GM10248 (cell line): ENCODE measurements at places on chromosomes 3 and 15.

GRCh38 chr15:85402195-85402881 lies 21.9 kb downstream of the AKAP13 start:
- DNase-seq: no peak

DNA sequence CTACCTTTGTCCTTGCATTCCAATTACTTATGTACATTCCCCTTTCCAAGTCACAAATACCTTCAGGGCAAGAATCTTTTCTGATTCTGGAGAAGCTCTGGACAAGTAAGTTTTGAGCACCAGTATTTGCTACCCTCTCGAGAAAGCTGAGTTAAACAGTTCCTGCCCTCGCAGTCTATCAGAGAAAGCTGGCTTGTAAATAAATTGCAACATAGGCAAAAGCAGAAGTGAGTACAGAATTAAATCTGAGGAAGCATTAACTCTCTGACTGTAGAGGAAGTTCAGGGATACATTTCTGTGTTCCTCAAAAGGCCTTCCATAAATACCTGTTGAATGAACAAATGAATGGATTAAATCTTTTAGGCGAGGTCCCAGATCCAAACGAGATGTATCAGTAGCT lies 1.2 kb downstream of the OSBPL11 start:
- DNase-seq: peak; percentile 26

- no peak for DNase-seq
These were observed 201.5 kb downstream of the UACA start for GRCh38 chr15:70561885-70562284.

- no peak for DNase-seq
These were observed 33.5 kb downstream of the ADAM10 start for GRCh38 chr15:58716027-58716426.

DNA sequence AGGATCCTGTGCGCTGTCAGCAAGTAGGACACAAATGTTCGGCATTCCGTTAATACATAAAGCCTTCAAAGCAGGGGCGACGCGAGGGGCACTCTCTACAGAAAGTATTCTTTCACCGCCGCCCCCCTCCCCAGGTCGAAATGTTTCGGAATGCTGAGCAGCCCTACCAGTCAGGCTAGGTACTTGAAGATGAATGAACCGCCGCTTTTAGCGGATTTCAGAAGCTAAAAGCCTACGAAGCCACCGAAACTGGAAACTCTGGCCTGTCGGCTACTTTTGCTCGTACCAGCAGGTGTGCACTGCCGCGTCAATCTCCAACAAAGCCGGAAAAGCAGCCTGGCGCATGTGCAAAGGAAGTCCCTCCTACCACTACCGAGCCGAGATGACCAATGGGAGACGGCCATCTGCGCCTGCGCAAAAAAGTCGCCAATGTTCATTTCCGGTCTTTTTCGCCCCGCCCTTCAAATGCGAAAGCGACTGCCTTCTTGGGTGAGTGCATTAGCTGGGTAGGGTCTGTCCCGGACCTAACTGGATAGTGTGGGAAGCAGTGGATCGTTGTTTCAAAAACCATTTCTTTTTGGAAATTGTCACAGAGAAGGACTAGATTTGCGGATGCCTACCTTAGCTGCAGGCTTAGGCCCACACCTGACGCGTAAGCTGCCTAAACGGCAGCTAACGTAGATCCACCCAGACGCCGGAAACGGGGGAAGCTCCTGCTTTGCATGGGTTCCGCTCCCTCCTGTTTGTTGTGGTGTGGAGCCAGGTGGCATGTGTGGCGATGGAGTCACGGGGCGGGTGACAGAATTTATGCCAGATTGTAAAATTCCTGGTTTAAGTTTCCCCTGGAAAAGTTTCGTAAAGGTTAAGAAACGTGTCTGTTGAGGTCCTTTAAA lies at the start of gene WDR5B:
Gene WDR5B (minus strand): TSS at position 301 of the 893 bp plus-strand sequence. CDS start 534 bp downstream, outside the sequence.
- peak; percentile 97 for DNase-seq

- no peak for DNase-seq
These were observed 8.2 kb upstream of the PSTPIP1 start for GRCh38 chr15:76986743-76987142.

DNA sequence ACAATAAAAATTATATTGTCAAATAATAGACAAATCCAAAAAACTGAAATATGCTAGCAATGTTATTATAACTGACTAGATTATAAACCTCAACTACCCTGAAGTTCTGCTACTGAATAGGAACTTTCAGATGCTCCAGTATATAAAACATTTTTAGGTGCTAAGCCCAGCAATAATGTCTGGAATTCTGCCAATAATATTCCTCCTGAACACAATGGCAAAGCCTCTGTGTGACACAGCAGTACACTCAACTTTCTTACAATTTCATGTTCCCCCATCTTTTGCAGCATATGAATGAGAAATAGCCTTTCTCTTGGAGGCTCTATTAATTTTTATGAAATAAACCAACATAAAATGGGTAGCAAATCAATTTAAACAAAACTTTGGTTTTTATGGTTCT lies 29.5 kb downstream of the ATOSA start:
- no peak for DNase-seq

DNA sequence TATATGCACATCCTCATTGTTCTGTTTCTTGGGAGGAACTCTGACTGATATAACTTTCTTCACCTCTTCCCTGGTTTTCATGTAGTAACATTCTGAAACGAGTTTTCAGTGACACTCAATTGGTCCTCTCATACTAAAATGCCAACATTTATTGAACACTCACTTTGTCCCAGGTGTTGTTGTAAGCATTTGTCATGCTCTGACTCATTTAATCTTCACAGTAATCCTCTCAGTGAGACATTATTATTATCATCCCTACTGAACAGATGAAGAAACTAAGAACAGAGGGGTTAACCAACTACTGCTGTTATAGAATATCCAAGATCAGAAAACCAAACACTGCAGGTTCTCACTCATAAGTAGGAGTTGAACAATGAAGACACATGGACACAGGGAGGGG lies 94.1 kb upstream of the MRPL3 start:
- DNase-seq: no peak

DNA sequence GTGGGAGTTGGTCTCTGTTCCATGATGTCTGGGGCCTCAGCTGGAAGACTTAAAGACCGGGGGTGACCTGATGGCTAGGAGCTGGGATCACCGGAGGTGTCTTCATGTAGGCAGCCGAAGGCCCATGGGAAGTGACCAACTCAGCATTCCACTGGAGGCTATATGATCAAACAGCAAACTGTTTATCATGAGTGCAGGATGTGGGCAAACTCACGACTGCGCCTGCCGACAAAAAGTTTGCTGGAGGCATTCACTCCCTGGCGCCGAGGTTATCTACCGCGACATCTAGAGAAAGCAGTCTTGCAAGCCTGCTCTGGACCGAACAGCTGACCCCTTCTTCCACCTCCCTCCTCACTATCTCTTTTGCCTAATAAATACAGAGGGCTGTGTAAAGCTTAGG lies 62.7 kb upstream of the NR2C2 start:
- no peak for DNase-seq

DNA sequence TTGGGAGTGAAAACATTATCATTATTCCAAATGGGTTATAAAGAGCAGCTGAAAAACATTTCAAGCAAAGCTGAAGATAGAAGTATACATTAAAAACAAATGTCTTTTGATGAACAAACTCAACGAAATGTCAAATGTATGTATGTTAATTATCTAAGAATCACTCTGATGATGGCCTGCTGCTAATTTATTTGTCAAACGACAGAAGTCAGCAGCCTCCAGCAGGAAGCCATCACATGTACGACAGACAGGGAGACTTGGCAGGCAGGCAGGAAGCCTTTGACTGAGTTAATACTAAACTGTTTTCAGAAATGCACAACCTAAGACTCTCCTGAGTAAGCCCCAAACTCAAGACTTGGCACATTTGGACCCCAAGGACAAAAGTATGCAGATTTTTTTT lies 491.1 kb downstream of the ZNF385D start:
- no peak for DNase-seq

GRCh38 chr3:58202917-58203360 lies 7.8 kb downstream of the DNASE1L3 start:
- DNase-seq: peak; percentile 63

GRCh38 chr15:67091071-67091979 lies 25.9 kb downstream of the SMAD3 start:
- peak; percentile 73 for DNase-seq

DNA sequence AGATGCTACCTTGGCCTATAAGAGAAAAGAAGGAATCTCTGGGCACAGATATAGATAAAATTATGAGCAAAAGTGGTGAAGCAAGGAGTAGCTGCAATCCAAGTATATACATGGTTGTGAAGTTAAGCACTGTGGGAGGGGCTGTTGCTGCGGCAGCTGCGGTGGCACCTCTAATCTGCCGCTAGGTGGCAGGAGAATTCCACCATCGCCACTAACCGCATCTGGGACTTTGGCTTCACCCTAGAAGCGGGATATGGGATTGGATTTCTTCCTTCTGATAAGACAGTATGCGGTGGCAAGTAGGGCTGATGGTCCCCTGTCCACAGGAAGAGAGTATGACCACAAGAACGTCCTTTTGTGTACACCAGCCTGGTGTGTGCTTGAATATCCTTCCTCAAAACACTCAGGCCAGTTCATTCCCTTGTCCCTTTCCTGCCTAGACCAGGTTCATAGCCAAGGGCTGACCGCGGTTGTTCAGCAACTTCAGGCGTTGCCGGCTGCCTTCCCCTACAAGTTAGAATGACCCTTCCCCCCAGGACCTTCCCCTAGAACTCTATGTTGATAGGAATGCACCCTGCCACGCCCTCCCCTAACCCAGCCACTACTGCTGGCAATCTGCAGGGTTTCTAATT lies 5.1 kb downstream of the MAGEL2 start:
- no peak for DNase-seq

GRCh38 chr3:31450345-31450744 lies 82.4 kb upstream of the STT3B start:
- no peak for DNase-seq

DNA sequence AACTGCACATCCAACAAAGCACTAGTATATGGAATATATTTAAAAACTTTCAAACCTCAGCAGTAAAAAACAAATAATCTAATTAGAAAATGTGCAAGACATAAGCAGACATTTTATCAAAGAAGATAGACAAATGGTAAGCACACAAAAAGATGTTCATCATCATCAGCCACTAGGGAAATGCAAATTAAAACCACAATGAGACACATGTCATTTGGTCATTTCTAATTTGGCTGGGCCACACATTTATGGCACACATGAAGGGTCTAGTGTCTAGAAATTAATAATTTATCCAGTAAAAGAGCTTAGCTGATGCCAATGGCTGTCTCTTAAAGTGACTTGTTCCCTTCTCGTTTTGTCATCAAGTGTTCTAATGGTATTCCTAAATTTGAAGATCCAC lies 45.8 kb downstream of the ARHGAP31 start:
- DNase-seq: no peak

- no peak for DNase-seq
These were observed 262.5 kb downstream of the PLOD2 start for GRCh38 chr3:145898487-145898886.

DNA sequence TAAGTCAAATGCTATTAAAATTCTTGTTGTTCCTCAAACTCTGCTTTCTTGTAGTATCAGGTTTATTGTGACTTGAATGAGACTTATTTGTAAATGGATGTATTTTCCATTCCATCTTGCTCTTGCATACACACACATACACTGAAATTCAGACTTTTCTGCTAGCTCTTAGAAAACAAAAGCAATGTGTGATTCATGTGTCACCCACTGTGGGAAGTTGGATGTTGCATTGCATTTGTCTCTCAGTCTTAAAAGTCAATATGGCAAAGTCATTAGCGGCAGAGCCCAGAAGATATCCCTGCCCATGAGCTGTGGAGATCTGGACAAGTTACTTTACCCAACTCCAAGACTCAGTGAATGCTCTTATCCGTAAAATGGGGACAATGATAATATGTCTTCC lies 357.2 kb upstream of the TPRG1 start:
- no peak for DNase-seq

DNA sequence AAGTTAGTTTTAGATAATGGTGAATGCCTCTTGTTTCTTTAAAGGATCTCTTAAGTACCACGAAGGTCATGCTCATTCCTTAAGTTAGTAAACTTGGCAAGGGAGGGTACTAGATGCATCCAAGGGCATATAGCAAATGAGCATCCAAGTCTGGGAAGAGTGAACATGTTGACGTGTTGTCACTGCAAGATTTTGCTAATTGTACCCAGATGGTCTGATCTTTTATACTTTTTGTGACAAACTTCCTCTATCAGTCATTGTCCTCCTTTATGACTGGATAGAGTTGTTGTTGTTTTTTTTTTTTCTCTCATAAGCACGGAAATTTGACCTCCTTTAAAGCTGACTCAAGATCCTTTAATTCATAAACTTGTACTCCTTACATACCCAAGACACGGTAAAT lies 121.3 kb downstream of the CHST2 start:
- DNase-seq: no peak

GRCh38 chr15:64694816-64695215 lies 80.6 kb downstream of the RBPMS2 start:
- DNase-seq: no peak

- DNase-seq: peak; percentile 63
These were observed 90.0 kb downstream of the APBA2 start for GRCh38 chr15:28975766-28976179.

- no peak for DNase-seq
These were observed 456.6 kb downstream of the MAGI1 start for GRCh38 chr3:65582012-65582717.

DNA sequence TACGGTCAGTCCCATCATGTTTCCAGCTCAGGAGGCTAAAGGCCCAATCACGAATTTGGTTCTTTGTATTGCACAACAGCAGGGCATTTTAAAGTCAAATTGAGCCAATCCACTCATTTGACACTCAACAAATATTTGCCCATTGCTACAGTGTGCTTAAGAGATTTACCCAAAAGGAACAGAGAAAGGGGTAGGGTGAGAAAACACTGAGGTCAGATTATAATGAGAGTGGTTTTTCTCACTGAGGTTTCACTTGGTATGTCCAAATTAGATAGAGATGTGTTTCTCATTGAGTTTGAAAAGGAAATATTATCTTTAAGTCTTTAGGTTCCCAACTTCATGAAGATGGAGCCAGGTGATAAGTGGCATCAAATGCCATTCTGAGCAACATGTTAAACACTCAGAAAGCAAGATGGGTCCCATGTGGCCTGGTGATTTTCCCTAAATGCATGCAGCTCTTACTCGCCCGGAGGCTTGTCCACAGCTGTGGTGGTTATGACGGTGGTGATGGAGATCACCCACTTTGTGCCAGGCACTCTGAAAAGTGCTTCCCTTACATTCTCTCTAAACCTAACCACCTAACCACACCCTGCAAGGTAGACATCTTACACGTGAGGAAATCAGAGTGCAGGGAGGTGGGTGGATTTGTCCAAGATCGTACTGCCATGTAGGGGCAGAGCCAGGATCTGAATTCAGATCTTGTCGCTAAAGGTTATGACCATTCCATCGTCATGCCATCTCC lies 31.2 kb upstream of the USP3 start:
- peak; percentile 57 for DNase-seq
